Left cardiac atrium (tissue), 4 donors: ENCODE measurements at places on chromosomes 2 and 18. TPM values are rescaled to one million over a fixed set of nuclear protein-coding genes. Genes with fewer than 3 reads are reported as not detected.

The CFAP221 gene
- 0.91 TPM for total RNA-seq

The UGT1A1 gene
- not detected for total RNA-seq

The KATNAL2 gene
- 3.4 TPM for total RNA-seq

DNA sequence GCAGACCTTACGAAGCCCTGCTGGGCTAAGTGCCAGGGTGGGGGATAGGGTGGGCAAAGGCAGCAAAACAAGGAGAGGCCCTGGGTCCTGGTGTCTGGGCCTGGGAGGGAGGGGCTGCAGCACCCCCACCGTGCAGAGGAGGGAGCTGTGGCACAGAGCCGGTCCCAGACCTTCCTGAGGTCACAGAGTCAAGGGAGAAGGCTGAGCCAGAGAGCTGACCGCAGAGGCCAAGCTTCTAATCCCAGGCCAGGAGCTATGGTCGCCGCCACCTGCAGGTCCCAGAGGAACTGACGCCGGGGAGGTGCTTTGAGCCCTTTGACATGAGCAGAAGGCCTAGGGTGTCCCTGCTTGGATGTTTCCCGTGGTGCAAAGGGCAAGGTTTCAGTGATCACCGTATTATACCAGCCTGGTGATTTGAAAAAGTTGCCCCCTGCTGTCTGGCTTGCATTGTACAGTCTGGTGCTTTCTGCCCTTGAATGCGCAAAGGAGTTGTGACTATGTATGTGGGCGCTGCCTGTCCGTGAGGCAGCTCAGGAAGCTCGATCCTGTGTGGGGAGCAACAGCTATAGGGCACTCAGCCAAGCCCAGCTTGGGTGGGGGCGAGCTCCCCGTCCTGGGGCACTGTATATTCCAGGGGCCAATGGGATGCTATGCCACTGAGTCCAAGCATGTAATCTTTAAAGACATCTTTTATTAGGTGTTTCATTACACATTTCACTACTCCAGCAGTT, 44.3 kb downstream of the EDAR start:
- no peak for DNase-seq

DNA sequence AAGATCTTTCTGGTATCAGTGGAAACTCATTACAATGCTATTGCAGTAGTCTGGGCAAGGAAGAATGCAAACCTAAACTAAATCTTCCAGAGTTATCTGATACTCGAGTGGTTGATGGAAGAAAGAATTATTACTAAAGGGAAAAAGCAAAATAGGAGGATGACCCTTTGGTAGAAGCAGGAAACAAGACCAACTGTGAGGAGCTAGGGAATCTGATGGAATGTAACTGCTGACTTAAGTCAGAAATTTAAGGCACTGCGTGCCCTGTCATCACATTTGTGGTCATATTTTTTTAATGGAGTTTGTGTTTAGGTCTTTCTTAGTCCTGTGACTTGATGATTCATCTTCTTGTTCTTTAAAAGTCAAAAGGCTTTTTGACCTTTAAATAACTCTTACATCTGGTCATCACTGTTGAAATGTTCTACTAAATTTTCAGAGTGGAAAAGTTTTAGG, 36.5 kb upstream of the ARMC9 start:
- no peak for DNase-seq
